ENCODE measurements at places on chromosomes 11 and 22.

DNA sequence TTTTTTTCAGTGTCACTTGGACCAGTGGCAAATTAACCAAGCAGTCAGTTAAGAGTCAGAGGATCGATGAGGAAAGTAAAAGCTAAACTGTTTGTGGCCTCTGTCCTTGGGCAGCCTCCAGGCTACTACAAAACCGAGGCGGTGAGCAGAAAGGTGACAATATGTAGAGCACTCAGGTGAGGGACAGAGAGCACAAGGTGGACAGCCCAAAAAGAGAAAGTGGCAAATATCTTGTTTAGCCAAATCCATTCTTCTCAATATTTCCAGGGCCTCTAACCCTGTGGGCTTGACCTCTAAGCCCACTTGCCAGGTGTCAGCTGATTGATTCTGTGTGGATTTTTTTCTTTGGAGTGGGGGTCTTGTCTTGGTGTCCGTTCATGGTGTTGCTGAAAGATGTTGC is 4202.2 kb upstream of the OR11H1 start:
- DNase-seq: no peak

GRCh38 chr11:35419830-35420333 is 524 bp upstream of the SLC1A2 start:
- DNase-seq: no peak

DNA sequence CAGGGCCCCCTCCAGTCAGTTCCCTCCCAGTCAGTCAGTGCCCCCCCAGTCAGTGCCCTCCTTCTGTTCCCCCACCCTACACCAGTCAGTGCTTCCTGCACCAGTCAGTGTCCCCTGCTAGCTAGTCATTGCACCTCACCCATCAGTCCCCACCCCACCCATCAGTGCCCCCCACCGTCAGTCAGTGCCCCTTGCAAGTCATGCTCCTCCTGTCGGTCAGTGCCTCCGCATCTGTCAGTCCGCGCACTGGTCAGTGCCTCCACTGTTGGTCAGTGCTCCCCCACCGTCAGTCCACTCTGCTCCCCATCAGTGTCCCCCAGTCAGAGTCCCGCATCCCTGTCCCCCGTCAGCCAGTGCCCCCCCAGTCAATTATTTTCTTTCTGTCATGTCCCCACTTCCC is 3.3 kb downstream of the PPP6R2 start:
- DNase-seq: no peak

DNA sequence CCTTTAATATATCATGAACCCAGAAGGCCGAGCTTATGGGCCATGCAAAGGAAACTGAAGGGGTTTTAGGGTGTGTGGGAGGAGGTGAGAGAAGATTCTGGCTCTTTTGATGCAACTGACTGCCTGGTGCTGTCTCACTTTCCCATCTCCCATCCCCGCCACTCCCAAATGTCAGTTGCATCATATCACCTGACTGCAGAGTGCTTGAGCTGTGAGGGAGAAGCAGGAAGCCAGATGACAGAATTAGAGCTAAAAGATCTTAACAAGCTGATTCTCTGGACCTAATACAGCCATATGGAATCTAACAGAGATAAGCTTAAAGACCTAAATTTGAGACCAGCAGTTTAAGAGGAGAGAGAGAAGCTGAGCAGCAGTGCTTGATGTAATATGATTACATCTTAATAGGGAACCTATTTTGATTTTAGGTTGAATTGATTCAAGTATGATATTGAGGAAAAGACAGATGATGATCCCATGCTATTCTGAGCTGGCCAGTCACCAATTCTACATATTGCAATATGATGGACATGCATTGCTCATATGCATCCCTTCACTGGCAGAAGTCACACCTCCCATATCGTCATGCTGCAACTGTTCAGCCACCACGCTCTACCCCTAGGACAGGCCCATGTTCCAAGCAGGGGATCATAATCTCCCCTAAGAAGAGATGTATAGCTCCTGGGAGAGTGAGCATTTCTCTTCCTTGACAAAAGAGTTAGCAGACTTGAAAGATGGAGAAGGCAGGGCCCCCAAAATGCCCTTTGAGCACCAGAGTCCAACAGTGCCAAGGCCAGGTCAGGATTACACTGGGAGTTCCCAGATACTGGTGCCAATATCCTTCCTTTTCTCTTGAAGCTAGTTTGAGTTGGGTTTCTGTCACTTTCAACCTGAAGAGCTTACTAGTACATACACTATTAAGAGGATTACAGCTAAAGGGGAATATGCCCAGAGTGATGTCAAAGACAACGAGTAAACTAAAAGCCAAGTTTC is 44.9 kb downstream of the PLEKHA7 start:
- DNase-seq: no peak

- DNase-seq: no peak
Observed at GRCh38 chr11:20470348-20470747, 82.8 kb downstream of the PRMT3 start.

GRCh38 chr11:2888266-2888968 is 2.8 kb upstream of the CDKN1C start:
- DNase-seq: peak; percentile 89

DNA sequence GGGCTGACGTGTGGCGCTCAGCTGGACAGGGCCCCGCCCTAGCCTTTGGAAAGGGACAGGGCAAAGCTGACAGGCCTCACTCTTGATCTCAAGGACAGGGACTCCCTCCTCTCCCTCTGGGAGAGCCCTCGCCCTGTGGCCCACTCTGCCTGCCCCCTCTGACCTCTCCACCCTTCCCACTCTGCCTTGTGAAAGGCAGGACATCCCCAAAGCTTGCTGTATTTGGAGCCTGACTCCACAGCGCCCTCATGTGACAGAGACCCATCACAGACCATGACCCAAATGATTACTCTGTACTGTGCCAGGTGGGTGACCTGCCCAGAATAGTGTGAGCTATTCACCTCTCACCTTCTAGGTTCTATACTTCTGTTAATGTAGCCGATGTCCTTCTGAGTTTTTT is 18.8 kb downstream of the P2RY2 start:
- DNase-seq: no peak

DNA sequence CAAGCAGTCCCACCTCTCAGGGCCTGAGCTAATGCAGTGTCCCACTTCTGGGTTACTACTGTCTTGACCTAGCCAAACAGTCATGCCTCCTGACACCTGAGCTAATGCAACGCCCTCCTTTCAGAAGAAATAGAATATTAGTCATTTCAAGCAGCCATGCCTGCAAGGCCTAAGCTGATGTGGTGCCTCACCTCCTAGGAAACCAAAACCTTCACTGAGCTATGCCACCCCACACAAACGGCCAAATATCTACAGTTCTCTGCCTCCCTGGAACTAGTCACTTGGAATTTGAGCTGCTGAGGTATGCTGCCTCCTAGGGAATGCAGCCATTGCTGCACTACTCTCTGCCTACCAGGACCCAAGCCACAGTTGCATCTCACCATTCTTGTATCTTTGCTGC is 8.3 kb upstream of the MS4A6E start:
- no peak for DNase-seq

- DNase-seq: no peak
Observed at GRCh38 chr22:44802956-44803355, 50.6 kb downstream of the ARHGAP8 start.

- peak; percentile 56 for DNase-seq
Observed at GRCh38 chr11:63985812-63986155, 454 bp upstream of the OTUB1 start.

DNA sequence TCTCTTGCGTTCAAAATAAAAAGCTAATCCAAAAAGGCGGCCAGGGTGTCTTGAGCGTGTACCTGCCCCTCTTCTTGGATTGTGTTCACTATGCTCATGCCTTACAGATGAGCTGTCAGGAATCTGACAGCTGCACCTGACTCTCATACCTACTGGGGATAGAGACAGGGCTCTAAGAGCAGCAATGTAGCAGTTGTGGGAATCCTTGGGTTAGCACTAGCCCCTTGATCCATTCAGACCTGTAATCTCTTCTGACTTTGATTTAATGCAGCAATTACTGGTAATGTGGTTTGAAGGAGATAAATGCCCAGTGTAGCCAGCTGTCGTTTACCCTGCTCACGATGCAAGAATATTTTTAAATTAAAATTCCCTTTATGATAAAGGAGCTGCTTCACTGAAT is 145.8 kb downstream of the APOL5 start:
- no peak for DNase-seq

DNA sequence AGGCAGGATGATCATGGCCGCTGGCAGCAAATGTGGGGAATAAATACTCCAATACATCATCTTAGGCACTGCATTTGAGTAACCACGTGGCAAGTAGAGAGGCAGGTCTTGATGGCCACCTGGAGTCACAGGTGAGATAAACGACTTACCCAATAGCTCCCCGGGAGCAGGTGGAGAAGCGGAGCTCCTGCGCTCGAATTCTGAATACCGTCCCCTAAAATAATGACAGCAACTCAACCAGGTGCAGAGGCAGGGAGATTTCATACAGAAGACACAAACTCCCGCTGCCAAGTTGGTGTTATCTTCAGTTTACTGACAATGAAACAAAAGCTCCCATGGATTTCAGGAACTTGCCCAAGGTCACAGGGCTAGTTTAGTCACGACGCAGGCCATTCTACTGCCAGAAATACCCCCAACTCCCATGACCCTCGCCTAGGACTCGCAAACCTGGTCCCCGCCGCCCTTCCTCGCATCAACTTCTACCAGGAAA is 437 bp downstream of the SLC43A3 start:
- DNase-seq: peak; percentile 18

GRCh38 chr11:80328774-80329173 is 887.9 kb upstream of the TENM4 start:
- no peak for DNase-seq

GRCh38 chr11:35049859-35050531 is 89.0 kb upstream of the CD44 start:
- DNase-seq: no peak

DNA sequence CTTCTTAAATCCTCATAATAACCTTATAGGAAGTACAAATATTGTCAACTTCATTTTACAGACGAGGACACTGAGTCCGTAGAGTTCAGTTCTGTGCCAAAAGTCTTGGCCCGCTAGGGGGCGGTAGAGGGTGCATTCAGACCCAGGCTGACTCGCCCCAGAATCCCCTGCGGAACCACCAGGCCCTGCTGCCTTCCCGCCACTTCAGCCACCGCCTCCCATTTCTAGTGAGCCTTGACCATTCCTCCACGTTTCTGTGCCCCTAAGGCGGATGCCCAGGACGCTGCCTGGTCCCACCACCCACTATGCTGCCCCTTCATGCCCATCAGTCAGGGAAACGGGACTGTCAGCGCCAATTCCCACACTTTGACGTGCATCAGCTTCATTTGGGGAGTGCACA is 19.1 kb downstream of the SYT13 start:
- no peak for DNase-seq

GRCh38 chr22:26124991-26125725 is 44.1 kb upstream of the SEZ6L start:
- no peak for DNase-seq

GRCh38 chr11:92313784-92314183 is 89.2 kb downstream of the FAT3 start:
- DNase-seq: no peak

DNA sequence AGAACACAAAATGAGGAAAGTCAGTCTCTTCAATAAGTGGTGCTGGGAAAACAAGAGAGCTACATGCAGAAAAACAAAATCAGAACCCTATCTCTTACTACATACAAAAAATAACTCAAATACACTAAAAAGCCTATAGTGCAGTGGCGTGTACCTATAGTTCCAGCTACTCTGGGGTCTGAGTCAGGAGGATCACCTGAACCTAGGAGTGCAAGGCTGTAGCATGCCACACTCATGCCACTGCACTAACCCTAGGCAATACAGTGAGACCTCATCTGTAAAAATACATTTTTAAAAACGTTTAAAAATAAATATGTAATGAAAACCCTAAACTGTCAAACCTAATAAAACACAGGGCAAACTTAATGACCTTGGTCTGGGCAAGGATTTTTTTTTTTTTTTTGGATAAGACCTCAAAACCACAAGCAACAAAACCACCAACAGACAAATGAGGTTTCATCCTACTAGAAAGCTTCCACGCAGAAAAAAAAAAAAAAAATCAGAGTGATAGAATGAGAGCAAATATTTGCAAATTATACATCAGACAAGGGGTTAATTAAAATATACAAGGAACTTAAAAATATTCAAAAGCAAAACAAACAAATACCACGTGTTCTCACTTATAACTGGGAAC is 35.2 kb downstream of the XKR3 start:
- DNase-seq: no peak

DNA sequence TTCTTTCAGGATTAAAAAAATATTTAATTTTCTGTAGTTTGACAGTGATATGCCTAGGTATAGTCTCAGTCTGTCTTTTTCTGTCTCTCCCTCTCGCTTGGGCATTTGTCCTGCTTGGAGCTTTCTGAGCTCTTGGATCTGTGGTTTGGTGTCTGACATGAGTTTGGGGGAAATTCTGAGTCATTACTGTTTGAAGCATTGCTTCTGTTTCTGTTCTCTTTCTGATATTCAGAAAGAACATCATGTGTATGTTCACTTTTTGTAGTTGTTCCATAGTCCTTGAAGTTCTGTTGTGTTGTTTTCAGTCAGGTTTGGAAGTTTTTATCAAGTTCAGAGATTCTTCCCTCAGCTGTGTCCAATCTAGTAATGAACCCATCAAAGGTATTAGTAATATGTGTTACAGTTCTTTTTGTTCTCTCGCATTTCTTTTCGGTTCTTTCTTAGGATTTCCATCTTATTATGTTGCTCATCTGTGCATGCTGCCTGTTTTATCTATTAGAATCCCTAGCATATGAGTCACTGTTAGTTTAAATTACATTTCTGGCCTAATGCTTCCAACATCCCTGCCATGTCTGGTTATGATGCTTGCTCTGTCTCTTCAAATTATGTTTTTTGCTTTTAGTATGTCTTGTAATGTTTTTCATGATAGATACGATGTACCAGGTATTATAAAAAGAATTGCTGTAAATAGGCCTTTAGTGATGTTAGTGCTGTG is 48.4 kb downstream of the DDX10 start:
- DNase-seq: no peak

GRCh38 chr11:59559886-59560285 is 48.5 kb downstream of the OR4D9 start:
- no peak for DNase-seq

DNA sequence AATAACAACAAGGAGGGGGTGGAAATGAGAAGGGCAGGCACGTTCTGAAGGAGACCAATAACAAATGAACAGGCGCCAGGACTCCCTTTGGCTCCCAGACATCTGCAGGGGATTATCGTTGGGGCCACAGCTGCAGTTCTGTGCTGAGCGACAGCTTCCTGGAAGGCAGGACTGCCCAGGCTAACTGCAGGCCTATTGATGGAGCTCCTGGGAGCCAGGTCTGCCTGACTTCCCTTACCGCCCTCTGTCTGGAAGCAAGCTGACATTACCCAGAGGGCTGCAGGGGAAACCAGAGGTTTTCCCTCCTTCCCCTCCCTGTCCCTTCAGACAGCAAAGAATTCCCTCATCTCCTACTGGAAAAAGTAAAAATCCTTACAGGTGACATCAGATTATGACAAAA is 5.0 kb downstream of the DRD2 start:
- no peak for DNase-seq

DNA sequence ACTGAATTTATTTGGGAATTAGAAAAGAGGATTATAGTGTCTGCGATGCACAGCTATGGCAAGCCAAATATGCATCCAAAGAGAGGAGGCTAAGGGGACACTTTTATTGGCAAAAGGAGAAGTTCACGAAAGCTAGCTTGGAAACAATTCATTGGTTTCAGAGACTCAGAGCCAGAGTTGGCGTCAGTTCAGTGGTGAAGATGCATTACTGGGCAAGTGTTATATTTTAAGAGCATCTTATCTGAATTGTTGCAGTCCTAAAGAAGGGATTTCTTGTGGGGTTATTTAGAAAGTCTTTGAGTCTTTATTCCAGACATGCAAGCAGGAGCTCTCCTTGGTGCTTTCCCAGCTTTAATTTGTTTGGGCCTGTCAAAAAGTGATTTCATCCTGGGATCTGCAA is 15.0 kb downstream of the CLDN5 start:
- no peak for DNase-seq

- DNase-seq: no peak
Observed at GRCh38 chr11:12066799-12067508, 43.4 kb upstream of the MICAL2 start.
